ENCODE measurements at places on chromosomes 2 and 18.
A peak's percentile ranks its signal among the peaks of the same experiment; 100 is the strongest.

- DNase-seq = no peak
These were observed 99.1 kb downstream of the GREB1L start for GRCh38 chr18:21341141-21341540.

DNA sequence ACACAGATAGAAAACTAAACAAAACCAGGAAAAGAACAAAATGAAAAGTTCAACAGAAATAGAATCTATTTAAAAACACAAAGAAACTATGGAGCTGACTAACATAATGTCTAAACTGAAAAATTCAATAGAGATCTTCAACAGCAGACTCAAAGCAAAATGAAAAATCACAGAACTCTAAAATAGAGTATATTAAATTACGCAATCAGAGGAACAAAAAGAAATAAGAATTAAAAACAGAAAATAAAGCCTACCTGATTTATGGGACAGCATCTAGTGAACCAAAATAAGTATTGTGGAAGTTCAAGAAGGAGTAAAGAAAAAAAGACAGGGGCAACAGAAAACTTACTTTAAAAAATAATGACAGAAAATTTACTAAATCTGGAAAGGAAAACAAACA lies 152.1 kb upstream of the GALNT5 start:
- DNase-seq = no peak

DNA sequence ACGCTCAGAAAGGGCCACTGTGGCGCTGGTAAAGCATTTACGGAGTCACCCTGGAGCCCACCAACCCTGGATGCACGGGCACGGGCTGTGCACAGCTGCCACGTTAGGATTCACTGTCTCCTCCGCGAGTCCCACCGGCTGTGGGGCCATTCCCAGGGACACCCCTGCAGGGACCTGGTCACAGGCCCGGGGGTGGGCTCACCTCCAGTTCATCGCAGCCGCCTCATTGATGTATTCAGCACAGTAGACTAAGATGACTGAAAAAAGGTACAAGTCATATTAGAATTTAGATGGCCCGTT lies 4.7 kb downstream of the TMEM18 start:
- no peak for DNase-seq

- no peak for DNase-seq
These were observed 28.9 kb downstream of the RBM44 start for GRCh38 chr2:237827421-237827987.

- DNase-seq = no peak
These were observed 11.4 kb downstream of the MALL start for GRCh38 chr2:110104025-110104771.

DNA sequence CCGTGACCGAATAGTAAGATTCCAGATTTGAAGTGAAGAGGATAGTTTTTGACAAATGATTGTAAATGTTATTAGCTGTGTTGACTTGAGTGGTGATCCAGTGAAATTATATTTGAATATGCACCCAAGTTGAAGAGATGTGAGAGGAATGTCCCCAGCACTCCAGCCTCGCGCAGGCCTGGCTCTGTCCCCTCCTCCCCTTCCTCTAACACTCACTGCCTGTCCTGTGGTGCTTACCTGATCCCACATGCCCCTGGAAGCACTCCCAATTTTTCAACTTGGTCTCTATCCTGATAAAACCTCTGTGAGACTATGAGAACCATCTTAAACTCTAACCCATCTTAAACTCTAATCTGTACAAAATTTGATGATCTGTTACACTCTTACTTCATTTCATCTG lies 154.7 kb upstream of the LRP1B start:
- DNase-seq = no peak

DNA sequence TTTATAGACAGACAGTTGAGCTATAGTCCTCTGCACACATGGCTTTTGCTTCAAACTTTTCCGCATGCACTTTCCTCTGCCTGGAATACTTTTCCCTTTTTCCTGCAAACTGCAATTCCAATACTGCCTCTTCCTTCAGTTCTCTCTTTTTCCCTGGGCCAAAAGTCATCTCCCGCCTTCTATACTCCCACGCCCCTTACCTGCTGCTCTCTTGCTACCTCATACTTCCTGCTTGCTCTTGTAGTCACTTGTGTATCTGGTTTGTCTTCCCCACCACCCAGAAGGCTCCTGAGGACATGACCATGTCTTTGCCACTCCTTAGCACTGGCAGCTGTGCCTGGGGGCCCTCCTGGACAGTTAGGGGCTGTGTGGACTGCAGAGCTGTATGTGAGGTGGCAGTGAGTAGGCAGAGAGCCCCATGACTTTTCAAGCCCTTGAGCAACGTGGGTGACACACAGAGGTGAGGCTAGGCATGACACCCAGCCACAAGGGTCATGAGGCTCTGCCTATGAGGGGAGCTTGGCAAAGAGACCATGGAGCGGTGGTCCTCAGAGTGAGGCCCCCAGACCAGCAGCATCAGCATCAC lies 23.2 kb downstream of the SPEG start:
- no peak for DNase-seq

- DNase-seq = no peak
These were observed 361.1 kb downstream of the CPS1 start for GRCh38 chr2:210917465-210917864.

DNA sequence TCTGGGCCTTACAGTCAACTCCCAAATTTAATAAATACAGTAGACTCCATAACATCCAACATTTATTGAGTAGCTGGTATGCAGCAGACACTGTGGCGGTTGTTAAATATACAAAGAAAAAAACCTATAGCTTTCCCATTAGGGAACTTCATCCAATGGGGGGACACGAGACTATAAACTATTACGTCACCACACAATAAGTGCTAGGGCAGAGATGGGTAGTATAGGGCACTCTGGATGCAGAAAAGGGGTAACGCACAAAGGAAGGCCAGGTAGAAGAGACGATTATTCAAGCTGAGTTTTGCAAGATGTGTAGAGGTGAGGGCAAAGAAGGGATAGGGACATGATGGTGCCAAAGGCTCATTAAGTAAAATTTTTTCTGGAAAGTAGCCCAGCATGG lies 10.8 kb downstream of the CHN1 start:
- DNase-seq = no peak

DNA sequence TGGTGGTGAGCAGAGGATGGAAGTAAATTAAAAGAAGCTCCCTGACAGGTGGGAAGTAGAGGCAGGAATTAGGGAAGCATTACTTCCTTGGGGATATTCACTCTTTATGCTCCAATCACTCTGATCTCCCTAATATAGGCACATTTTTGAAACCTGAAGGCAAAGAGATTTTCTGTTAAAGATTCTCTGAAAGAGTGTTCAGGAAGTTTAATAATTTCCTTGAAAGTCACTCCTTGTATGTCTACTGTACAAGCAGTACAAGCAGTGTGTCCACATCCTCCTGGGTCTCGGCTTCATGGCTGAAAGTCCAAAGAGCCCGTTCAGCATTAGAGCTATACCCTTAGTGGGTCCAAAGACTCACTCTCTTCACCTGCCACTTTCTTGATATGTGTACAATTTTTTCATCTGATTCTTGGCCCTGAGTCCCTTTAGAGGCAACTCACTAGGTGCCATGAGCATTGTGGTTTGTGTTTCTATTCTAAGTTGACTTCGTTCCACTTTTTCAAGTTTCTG lies 60.2 kb downstream of the AAK1 start:
- DNase-seq = no peak

GRCh38 chr2:111534910-111535352 lies 349.1 kb downstream of the ANAPC1 start:
- peak; percentile 36 for DNase-seq

- DNase-seq = no peak
These were observed 64.2 kb downstream of the TMEM17 start for GRCh38 chr2:62441824-62442223.

DNA sequence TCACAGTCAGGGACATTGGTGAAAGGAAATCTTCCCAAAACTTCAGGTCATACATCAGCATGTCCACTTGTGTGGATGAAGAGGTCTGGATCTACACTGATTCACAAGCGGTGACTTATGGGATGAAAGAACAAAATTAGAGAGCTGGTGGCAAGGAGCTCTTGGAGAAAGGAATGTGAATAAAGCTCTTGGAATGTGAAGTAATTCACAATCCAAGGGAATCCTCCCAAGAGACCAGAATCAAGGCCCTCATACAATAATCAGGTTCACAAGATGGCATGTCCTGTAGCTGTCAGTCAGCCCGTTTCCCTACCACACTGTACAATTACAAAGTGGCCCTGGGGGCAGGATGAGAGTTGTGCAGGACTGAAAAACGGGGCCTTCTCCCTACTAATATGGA lies 96.2 kb downstream of the MRPS9 start:
- no peak for DNase-seq

- DNase-seq = no peak
These were observed 113.7 kb upstream of the ZFP36L2 start for GRCh38 chr2:43340066-43340465.

- DNase-seq = peak; percentile 59
These were observed 276.1 kb upstream of the CYP26B1 start for GRCh38 chr2:72423756-72424155.

DNA sequence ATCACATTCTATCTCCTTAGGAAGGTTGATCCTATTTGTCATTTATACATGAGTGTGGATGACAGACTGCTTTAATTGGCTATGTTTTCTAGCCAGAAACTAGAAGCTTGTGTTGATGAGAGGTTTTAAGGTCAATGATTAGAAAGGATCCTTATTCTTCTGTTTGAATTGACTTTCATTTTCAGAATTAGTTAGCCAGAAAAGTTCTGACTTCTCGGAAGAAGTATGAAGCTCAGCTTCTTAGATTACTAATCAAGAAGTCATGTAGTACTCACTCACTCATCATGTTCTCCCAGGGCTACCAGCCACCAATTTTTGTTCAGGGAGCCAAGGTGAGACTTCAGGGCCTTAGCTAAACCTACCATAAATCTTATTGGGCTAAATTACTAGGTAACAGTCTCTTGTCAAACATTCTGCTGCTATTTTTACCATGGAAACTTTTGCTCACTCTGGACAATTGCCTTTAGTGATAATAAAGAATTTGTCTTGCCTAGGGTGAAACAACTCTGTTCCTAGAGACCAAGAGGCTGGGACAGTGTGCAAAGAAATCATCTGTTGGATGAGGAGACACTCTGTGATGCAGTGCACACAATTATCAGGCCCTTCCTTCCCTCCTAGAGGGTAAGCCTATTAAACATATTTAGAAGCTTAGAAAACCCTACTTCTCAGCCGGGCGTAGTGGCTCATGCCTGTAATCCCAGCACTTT lies 111.6 kb upstream of the DNMT3A start:
- DNase-seq = peak; percentile 3

- DNase-seq = no peak
These were observed 36.6 kb upstream of the GATA6 start for GRCh38 chr18:22132763-22133162.

- DNase-seq = no peak
These were observed 471.5 kb downstream of the PIK3C3 start for GRCh38 chr18:42426496-42427015.

DNA sequence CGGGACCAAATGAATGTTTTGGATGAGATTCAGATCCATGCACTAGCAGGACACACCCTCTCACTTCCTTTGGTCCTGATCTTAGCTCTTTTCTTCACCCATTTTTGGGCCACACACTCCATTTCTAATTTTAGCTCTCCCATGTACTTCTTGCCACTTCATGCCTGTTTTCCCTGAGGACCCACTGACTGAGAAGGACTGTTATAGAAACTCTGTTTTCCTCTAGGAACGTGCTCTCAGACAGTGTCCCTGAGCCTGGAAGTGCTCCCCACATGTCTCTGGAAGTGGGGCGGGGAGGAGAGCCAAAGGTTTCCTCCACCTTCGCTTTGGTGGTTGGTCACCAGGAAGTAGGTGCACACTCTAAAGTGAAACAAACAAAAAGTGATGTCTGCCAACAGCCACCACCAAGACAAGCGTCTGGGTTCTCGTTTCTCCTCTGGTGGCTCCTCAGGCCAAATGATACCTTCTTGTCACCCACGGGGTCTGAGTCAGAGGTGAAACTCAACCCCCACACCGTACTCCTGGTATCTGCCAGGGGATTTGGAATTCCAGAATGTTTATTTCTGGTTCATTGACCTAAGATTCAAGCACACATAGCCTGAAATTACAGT lies 74.7 kb downstream of the MERTK start:
- DNase-seq = peak; percentile 13

- DNase-seq = no peak
These were observed 70.0 kb downstream of the MBP start for GRCh38 chr18:77062518-77063003.

- no peak for DNase-seq
These were observed 151.5 kb downstream of the PIEZO2 start for GRCh38 chr18:10997885-10998284.

GRCh38 chr18:31048216-31048615 lies 5.7 kb upstream of the DSC3 start:
- peak; percentile 40 for DNase-seq

DNA sequence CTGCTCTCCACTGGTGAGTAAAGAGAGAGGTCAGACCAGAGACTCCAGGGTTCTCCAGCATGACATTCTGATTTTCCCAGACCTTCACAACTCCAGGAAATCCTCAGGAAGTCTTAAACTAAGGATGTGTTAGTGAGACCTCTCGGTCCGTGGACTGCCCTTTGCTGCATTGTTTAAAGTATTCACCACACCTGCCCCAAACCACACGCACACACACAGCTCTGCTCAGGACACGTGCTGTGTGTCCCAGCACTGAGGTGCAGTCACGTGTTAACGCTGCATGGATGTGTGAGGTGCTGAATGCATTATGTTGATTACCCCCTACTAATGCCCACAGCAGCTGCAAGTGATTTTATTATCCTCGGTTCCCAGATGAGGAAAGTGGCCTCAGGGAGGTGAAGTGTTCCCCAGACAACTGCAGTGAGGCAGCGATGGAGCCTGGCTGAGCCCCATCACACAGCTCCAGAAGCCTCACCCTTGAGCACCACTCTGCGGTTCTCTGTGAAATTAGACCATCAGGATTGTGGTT lies 68.4 kb downstream of the TRAPPC12 start:
- DNase-seq = peak; percentile 33

DNA sequence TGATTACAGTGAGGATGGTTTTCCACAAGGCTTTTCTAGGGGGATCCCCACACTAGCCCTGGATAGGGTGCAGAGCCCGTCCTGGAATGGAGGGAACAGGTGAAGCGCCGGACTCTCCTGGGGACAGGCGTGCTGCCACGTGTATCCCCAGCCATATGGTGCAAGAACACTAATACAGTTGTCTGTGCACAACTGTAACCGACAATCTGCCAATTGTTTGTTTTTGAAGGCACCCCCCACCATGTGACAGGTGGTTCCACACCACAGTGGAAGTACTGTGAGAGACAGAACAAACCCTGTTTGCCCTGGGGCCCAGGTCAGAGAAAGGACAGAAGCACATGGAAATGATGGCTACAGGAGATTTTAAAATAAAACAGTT lies 52.9 kb downstream of the MYCN start:
- DNase-seq = peak; percentile 66

- no peak for DNase-seq
These were observed 2.5 kb downstream of the TLK1 start for GRCh38 chr2:171158036-171158789.

- DNase-seq = no peak
These were observed 36.6 kb upstream of the NDUFV2 start for GRCh38 chr18:9065864-9066263.

GRCh38 chr18:35868915-35869314 lies 103.6 kb upstream of the RMP24 start:
- DNase-seq = peak; percentile 22

- no peak for DNase-seq
These were observed 184.1 kb upstream of the ACVR2A start for GRCh38 chr2:147660680-147661079.
